ENCODE measurements at places on chromosomes 6 and 20. TPM values are rescaled to one million over a fixed set of nuclear protein-coding genes. Genes with fewer than 3 reads are reported as not detected.

GRCh38 chr6:56386717-56387116, 139.3 kb upstream of the COL21A1 start:
- DNase-seq = no peak

DNA sequence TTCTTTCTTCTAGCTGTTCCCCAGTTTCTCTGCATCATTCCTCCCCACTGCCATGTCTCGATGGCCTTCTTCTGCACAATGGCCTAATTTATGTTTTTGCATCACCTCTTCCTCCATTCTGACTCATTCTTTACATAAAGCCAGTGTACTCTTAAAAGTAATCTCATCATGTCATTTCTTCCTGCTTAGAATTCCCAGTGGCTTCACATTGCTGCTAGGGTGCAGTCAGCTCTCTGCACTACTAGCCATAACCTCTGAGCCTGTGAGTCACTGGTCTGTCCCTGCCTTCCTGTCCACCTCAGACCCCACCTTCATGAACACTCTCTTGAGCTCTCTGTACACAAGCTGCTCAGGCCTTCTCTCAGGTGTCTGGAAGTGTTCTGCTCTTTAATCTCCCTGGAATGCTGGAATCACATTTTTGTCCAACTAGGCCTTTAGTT, 24.1 kb upstream of the TRIM27 start:
- DNase-seq = no peak

Gene FAM83D
- total RNA-seq = 11.7 TPM

GRCh38 chr6:66526061-66526460, 819.0 kb upstream of the EYS start:
- DNase-seq = no peak

Gene HCK
- total RNA-seq = not detected

DNA sequence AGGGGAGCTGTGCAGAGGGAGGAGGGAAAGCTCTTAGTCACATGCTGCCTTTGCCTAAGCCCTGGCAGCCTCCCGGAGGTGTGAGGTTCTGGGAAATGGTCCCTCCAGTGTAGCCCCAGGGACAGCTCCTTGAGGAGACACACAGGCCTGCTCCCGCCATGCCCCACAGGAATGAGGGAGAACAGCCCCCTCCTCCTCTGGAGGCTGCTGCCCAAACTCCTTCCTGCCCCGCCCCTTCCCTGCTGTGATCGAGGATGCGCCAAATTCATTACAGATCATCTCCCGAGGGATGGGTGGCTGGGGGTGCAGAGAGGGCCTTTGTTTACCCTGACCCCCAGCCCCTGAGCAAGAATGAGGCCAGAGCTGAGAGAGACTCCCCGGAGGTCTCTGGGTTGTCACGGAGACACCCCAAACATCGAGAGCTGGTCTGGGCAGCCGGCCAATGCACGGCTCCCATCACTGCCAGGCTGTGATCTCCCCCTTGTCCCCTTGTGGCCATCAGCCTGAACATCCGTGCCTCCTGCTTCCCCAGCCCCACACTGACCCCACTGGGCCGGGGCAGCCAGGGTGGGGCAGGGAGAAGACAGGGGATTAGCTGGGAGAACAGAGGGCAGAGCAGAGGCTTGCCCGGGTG, 8.4 kb downstream of the CYP21A2 start:
- no peak for DNase-seq

DNA sequence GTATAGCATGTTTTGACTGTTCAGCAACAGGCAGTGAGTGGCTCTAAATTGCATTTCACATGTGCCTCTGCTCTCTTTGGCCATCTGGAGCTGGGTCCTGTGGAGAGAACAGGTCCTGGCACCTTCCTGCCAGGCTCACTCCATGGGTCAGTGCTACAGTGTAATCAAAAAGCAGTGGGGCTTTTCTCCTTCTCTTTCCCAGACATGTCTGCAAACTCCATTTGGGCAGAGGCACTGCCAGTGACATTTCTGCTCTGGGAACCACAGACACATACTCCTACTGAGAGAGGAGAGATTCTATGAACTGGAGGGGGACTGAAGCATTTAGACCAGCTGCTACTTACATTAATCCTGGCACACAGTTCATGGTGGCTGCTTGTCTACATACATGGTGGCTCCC, 68.3 kb upstream of the TRAF3IP2 start:
- no peak for DNase-seq

Gene TFAP2D
- total RNA-seq = not detected

Gene CCN6
- total RNA-seq = not detected

GRCh38 chr6:126539022-126539421, 199.1 kb downstream of the CENPW start:
- DNase-seq = no peak

DNA sequence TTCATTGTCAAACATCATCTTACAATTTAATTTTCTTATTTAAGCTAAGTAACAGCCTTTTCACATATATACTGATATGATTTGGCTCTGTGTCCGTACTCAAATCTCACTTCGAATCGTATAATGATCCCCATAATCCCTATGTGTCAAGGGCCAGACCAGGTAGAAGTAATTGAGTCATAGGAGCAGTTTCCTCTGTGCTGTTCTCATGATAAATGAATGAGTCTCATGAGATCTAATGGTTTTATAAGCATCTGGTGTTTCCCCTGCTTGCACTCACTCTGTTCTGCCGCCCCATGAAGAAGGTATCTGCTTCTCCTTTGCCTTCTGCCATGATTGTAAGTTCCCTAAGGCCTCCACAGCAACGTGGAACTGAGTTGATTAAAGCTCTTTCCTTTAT, 25.1 kb upstream of the CMTR1 start:
- no peak for DNase-seq

Data from glomerular endothelial cell (primary cell).